Panc1 (cell line): ENCODE measurements at places on chromosomes 13 and 19. TPM values are rescaled to one million over a fixed set of nuclear protein-coding genes. Genes with fewer than 3 reads are reported as not detected.

DNA sequence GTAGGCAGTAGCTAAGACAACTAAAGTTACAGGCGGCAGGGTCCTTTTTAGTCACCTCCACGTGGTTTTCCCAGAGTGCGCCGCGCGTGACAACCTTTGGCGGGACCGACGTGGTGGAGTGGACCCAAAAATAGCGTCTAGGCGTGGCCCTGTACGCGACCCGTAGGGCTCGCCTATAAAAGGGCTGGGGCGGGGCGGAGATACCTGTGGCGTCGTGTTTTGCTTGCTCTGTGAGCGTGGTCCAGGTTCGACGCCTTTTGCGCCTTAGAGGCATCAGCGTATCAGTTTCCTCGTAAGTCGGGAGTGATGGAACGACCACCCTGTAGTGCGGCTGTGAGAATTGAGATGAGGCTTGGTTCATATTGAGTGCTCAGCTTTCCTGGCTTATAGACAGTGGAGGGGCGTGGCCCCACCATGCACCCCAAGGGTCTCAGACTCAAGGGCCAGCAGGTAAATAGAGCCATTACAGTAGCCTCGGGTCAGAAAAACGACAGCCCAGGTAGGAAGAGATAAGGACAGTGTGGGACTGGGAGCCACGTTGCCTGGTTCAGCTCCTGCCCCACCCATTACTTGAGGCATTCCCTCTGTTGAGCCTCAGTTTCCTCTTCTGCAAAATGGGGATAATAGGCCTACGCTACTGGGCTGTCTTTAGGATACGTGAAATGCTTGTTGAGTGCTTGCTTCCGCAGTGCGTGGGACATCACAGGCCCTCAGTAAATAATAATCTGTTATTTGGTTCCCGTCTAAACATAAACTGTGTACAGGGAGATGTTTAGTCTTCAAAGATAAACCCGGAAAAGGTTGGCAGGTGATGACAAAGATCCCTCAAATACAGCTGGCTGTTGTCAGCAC lies 693 bp upstream of the TMED1 start:
- H3K4me3 ChIP-seq, result peak overlapping the region; percentile 58
- H3K36me3 ChIP-seq, result no peaks in the 10 kb centered on the region
- H3K4me1 ChIP-seq, result no peaks in the 10 kb centered on the region; the same call in 1 of the 2 replicates
- no peaks in the 10 kb centered on the region for H3K27me3 ChIP-seq

DNA sequence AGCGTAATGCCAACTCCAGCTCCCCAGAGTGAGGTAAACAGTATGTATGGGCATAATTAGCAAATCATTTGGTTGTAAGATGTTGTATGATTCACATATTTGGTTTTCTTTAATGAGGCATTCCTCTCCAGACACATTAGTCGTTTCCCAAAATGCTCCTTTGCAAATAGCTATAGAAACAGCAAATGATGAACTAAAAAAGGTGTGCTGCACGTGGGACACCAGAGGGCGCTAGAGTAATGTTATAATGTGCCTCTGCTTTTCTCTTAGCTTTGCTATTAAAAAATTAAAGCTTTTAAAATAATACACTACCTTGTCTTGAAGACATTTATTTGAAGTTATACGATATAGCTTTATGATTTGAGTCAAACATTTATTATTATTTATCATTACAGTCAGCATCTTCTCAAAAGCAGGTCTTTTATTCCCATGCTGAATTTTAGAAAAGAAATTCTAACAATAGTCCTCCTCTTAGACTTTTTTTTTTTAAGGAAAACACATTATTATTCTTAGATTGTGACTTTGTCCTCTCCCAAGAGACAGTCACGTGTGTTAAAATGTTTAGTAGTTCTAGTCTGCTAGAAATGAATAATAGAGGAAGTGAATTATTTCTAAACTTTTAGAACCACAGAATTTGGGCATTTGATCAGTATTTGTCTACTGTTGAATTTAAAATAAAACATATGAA lies 121.6 kb upstream of the FRY start:
- no peaks in the 10 kb centered on the region; the same call in 1 of the 2 replicates for H3K27me3 ChIP-seq
- H3K4me1 ChIP-seq, result no peaks in the 10 kb centered on the region
- DNase-seq, result peak; percentile 20
- no peak overlapping the region for H3K4me3 ChIP-seq
- no peak overlapping the region for H3K27ac ChIP-seq

GRCh38 chr13:26390203-26390602 lies 136.3 kb downstream of the CDK8 start:
- no peaks in the 10 kb centered on the region for H3K4me1 ChIP-seq
- no peak overlapping the region for H3K27ac ChIP-seq
- H3K4me3 ChIP-seq, result no peak overlapping the region
- H3K36me3 ChIP-seq, result no peaks in the 10 kb centered on the region; the same call in 1 of the 2 replicates
- H3K27me3 ChIP-seq, result no peaks in the 10 kb centered on the region
- no peak for DNase-seq

DNA sequence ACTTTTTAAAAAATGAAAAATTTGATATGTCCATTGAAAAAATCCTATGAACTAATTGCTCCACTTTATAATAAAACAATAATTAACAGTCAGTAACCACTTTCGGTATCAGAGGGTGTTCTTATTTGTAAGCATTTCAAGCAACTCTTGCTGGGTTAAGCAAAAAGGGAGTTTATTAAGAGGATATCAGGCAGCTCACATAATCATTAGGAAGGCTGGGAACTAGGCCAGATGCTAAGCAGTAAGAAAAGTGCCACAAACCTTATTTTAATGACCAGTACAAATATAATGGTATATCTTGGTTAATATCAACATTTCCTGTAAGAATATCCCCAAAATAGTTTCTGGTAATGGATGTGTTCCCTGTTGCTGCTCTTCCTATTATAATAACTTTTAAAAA lies 2618.3 kb upstream of the PCDH20 start:
- no peak for DNase-seq
- no peak overlapping the region for H3K4me3 ChIP-seq
- H3K4me1 ChIP-seq, result no peaks in the 10 kb centered on the region
- H3K27me3 ChIP-seq, result no peaks in the 10 kb centered on the region

GRCh38 chr13:58097831-58098230 lies 466.3 kb downstream of the PCDH17 start:
- no peak overlapping the region for H3K27ac ChIP-seq
- H3K36me3 ChIP-seq, result no peaks in the 10 kb centered on the region
- H3K4me1 ChIP-seq, result no peaks in the 10 kb centered on the region
- no peak for DNase-seq

- peak overlapping the region; percentile 67 for H3K4me3 ChIP-seq
- no peak for DNase-seq
- H3K27ac ChIP-seq, result peak overlapping the region; percentile 88
- peaks cover 13% of the 10 kb centered on the region for H3K4me1 ChIP-seq
- no peaks in the 10 kb centered on the region for H3K27me3 ChIP-seq
These were observed 7.5 kb upstream of the ARRDC2 start for GRCh38 chr19:18000480-18000914.

- no peaks in the 10 kb centered on the region for H3K36me3 ChIP-seq
- no peak overlapping the region for H3K27ac ChIP-seq
- no peak overlapping the region for H3K4me3 ChIP-seq
- DNase-seq, result no peak
These were observed 22.9 kb upstream of the LDLR start for GRCh38 chr19:11066326-11066725.

- H3K4me1 ChIP-seq, result peaks cover 20% of the 10 kb centered on the region
- no peak overlapping the region for H3K4me3 ChIP-seq
- no peaks in the 10 kb centered on the region for H3K36me3 ChIP-seq
These were observed 8.5 kb downstream of the MLLT1 start for GRCh38 chr19:6271251-6271650.

GRCh38 chr13:50611117-50611781 lies 232.2 kb downstream of the DLEU7 start:
- H3K27me3 ChIP-seq, result no peaks in the 10 kb centered on the region
- H3K27ac ChIP-seq, result no peak overlapping the region; the same call in 1 of the 2 replicates
- H3K4me1 ChIP-seq, result no peaks in the 10 kb centered on the region
- H3K4me3 ChIP-seq, result no peak overlapping the region
- no peak for DNase-seq

GRCh38 chr19:31408460-31409124 lies 59.4 kb upstream of the TSHZ3 start:
- H3K36me3 ChIP-seq, result no peaks in the 10 kb centered on the region
- no peak overlapping the region for H3K4me3 ChIP-seq
- H3K27ac ChIP-seq, result no peak overlapping the region
- no peaks in the 10 kb centered on the region for H3K4me1 ChIP-seq
- DNase-seq, result no peak

GRCh38 chr19:45717983-45718650 lies 12.6 kb downstream of the FBXO46 start:
- no peaks in the 10 kb centered on the region for H3K27me3 ChIP-seq
- H3K4me3 ChIP-seq, result peak overlapping the region; percentile 72
- peak overlapping the region; percentile 90 for H3K27ac ChIP-seq
- H3K36me3 ChIP-seq, result no peaks in the 10 kb centered on the region

- H3K27ac ChIP-seq, result peak overlapping the region; percentile 23; the same call in 1 of the 2 replicates
- H3K4me1 ChIP-seq, result peaks cover 24% of the 10 kb centered on the region
- no peak for DNase-seq
- H3K4me3 ChIP-seq, result no peak overlapping the region
- H3K36me3 ChIP-seq, result no peaks in the 10 kb centered on the region
These were observed 23.1 kb upstream of the SPRY2 start for GRCh38 chr13:80363890-80364503.

- no peaks in the 10 kb centered on the region for H3K36me3 ChIP-seq
- H3K27ac ChIP-seq, result no peak overlapping the region
- no peak overlapping the region for H3K4me3 ChIP-seq
- peaks cover 23% of the 10 kb centered on the region for H3K27me3 ChIP-seq
- H3K4me1 ChIP-seq, result 0 out of 2 replicates have a peak, but pooled peaks cover 3% of the 10 kb centered on the region
These were observed 293.3 kb downstream of the ZNF536 start for GRCh38 chr19:30665449-30665848.

DNA sequence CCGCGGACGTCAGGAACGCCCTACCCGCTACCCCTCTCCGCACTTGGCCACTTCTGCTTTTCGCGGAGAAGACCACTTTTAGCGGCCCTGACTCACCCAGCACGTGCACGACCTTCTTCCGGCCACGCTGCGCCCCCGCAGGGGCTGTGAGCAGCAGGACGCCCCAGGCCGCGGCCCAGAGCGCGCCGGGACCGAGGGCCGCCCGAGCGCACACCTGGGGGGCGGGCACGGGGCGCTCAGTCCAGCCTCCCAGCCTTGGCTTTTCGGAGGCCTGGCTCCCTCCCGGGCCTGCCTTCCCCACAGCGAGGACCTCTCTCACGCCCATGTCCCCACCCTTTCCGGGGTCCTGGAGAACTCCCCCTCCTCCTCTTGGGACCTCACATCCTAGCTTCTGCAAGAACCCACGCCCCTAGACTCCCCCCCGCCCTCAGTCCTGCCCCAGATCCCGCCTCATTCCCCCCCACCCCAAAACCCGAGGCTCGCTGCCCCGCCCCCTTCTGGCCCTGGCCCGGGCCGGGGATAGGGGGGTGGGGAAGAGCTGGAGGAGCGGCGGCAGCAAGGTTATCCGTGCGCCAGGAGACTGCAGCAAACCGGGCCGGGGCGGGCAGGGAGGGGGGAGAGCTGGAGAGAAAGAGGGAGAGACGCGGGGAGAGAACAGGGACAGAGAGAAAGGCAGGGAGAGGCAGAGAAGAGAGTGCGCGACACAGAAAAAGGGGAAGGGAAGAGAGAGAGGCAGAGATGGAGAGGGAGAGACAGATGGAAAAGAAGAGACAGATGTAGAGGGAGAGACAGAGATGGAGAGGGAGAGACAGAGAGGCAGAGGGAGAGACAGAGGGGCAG lies 11.5 kb downstream of the TM6SF2 start:
- no peaks in the 10 kb centered on the region for H3K4me1 ChIP-seq
- no peak for DNase-seq
- no peaks in the 10 kb centered on the region for H3K36me3 ChIP-seq

DNA sequence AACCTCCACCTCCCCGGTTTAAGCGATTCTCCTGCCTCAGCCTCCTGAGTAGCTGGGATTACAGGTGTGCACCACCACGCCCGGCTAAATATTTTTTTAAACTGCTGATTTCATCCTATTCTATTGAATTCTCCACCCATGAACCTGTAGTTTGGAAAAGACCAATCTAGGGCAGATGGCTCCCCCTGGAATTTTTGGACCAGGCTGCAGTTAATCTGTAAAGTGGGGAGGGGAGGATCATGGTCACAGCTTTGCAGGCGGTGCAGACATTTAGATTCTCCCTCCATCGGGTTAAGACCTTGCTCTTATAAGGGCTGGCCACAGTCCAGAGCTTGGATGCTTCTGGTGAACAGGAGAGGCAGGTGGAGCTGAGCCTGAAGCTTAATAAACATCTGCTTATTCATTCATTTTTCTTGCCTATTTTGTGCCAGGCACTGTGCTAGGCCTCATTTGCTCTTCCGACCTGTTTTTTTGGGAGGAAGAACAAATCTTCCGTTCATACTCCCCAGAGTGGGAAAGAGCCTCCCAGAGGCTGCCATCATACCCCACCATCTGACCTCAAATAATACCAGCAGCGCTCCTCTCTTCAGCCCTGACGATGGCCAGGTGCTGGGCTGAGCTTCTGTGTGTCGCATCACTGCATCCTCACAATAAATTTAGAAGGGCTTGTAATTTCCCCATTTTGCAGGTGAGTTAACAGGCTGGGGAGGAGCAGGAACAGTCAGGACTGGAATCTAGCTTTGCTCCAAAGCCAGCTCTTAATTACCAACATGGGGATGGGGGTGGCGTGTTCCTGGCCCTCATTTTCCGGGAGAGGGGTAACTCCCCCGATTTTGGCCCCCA lies 902 bp upstream of the CCDC106 start:
- peak overlapping the region; percentile 94 for H3K27ac ChIP-seq
- H3K27me3 ChIP-seq, result no peaks in the 10 kb centered on the region
- H3K36me3 ChIP-seq, result peaks cover 13% of the 10 kb centered on the region
- peaks cover 45% of the 10 kb centered on the region for H3K4me1 ChIP-seq

- no peaks in the 10 kb centered on the region for H3K36me3 ChIP-seq
- no peak overlapping the region for H3K27ac ChIP-seq
- no peaks in the 10 kb centered on the region; the same call in 1 of the 2 replicates for H3K27me3 ChIP-seq
These were observed 142.8 kb upstream of the SOX1 start for GRCh38 chr13:111923991-111924677.

Gene SULT2B1
- 3.6 TPM for total RNA-seq

Gene NDUFA13
- 287 TPM for total RNA-seq

Gene FPR2
- total RNA-seq, result not detected

Gene LCP1
- 1.5 TPM for total RNA-seq

Gene KPNA3
- 36.8 TPM for total RNA-seq

Gene SERTAD1
- total RNA-seq, result 13.4 TPM

Gene LILRA1
- not detected for total RNA-seq

Gene SMAD9
- 2.4 TPM for total RNA-seq

Gene RETN
- total RNA-seq, result not detected

Gene KCNC3
- 10.8 TPM for total RNA-seq

Gene CEACAM4
- not detected for total RNA-seq

Gene CLEC17A
- not detected for total RNA-seq
